ENCODE measurements at places on chromosomes 5 and 9.

GRCh38 chr9:28342815-28343338 lies 769.6 kb upstream of the C9orf72 start:
- DNase-seq: no peak

GRCh38 chr5:72268753-72269410 lies 51.2 kb downstream of the MRPS27 start:
- no peak for DNase-seq

GRCh38 chr5:24497591-24498157 lies 147.1 kb downstream of the CDH10 start:
- DNase-seq: no peak

DNA sequence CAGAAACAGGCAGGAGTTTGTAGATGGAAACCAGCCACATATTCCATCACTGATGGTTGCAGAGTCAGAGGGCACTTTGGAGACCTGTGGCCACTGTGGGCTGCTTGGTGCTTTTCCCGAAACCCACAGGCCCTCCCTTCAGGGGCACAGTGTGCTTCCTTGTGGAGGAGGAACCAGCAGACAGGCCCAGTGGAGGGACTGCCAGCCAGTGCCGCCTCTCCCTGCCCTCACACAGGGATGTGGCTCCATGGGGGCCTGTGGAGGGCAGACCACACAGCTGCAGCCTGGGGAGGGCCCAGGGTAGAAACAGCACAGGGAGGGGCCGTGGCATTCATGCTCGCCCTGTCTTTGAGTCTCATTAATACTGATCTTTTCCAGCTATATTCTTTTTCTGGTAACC lies 35.2 kb downstream of the CEP72 start:
- DNase-seq: no peak

- no peak for DNase-seq
Observed at GRCh38 chr9:2418619-2419018, 203.0 kb upstream of the VLDLR start.

GRCh38 chr5:2184026-2184366 lies 301.3 kb upstream of the IRX4 start:
- DNase-seq: no peak

GRCh38 chr9:114037961-114038723 lies 40.0 kb downstream of the AMBP start:
- DNase-seq: no peak

Measured in HS-27A (cell line).